ENCODE measurements at places on chromosomes 4 and X.
A peak's percentile ranks its signal among the peaks of the same experiment; 100 is the strongest.

DNA sequence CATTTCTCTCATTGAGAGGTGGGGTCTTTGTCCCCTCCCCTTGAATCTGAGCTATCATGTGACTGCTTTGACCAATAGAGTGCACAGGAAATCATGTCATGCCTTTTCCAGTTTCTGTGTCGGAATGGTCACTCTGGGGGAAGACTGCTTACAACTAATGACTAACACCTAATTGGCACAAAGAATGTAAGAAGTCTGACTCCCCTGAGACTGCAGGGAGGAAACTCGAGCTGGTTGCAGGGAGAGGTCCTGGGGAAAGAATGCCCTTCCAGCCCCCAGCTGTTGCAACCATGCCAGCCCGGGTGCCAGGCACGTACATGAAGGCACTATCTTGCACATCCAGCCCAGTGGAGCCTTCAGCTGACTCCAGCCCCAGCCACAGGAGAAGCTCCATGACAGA lies 254.2 kb downstream of the DHX15 start:
- DNase-seq = no peak

- DNase-seq = peak; percentile 33
Measured at GRCh38 chr4:157996061-157997028, 176.5 kb downstream of the GASK1B start.

GRCh38 chrX:68433155-68433980 lies at the start of gene OPHN1:
Gene OPHN1 (minus strand): TSS chrX:68433495. CDS start chrX:68433020, 475 bp downstream.
- DNase-seq = peak; percentile 77

- no peak for DNase-seq
Measured at GRCh38 chr4:155009288-155009687, 199.1 kb upstream of the NPY2R start.

DNA sequence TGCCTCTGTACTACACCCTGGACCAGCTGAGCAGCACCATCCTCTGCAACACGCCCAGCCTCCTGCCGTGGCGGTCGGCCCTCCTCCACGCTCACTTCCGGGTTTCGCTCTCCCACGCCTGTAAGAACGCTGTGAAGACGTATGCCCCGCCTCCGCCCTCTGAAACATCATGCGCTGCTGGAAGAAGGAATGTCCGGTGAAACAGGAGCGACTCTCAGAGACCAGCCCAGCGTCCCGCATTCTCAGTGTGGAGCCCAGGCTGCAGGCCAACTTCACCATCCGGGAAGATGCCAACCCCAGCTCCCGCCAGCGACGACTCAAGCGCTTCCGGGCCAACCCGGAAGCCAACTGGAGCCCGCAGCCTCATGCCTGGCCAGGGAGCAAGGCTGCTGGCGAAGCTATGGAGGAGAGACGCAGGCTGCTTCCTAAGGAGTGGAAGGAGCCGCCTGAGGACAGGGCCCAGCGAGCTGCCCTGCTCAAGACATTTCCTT lies 186.1 kb upstream of the SLITRK2 start:
- no peak for DNase-seq

DNA sequence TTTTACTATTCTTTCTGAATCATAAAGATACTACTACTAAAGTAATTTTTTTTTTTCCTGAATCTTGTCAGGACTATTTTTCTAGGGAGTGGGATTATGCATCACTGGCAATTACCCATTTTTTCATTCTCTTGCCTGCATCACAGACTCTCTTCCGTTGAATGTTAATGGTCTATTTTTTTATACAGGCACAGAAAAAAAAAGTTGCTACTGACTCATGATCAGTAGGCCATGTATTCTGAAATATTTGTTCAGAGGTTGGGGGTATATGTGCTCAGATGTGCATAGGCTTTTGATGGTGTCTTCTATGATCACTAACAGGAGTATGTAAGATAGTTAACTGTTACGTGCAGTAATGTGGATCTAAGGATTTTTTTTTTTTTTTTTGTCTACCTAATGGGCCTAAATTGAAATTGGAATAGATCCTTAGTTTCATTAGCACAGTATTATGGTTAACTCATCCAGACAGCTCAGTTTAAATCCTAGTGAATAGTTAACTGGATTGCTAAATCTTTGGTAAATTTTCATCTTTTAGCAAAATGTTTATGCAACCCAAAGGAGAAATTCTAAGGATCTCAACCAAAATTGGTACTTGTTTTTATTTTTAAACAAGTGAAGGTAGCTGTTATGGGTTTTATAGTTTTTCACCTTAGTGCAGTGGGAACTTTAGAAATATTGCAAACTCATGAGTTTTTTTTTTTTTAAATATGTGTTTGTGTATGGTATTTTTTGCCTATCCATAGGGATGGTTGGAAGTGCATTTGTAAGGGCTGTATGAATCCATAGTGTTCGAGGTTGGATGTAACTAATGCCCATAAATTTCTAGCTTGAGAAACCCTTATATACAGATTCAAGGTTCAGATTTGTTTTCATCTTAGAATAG lies 12.1 kb downstream of the BMP2K start:
- no peak for DNase-seq

DNA sequence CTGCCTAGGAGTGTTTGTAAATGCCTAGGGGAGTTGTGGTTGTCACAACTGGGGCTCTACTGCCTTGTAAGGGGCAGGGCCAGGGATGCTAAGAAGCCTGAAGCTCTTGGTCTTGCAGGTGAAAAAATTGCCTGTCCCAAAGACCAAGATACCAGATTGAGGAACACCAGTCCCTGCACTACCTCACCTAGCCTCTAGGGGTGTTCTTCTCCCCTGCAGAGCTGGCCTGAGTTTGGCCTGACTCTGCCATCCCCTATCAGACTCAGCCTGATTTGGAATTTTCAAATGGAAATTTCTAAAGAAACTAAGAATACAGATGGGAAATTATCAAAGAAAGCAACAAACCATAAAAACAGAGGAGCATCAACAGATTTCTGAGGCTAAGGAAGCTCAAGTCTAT lies 90.4 kb downstream of the ZC4H2 start:
- no peak for DNase-seq
